ENCODE measurements at places on chromosomes 7 and 10.

DNA sequence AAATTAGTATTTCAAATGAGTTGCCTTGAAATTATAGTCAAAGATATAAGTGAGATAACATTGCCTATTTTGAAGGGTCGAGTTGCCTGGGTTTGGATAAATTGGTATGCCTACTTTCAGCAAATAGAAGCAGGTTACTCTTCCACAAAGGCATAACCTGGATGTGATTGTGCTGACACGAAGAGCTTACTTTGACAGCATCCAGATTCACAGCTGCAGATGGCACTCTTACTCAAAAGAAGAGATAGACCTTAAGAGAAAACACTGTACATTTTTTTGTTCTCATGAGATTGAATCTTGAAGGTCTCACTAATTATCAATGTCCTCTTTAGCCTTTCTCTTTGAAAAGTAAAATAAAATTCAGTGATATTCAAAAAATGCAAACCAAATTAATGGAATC lies 1338.7 kb downstream of the REEP3 start:
- no peak for DNase-seq

GRCh38 chr10:100803492-100803891 lies 58.1 kb downstream of the PAX2 start:
- no peak for DNase-seq

DNA sequence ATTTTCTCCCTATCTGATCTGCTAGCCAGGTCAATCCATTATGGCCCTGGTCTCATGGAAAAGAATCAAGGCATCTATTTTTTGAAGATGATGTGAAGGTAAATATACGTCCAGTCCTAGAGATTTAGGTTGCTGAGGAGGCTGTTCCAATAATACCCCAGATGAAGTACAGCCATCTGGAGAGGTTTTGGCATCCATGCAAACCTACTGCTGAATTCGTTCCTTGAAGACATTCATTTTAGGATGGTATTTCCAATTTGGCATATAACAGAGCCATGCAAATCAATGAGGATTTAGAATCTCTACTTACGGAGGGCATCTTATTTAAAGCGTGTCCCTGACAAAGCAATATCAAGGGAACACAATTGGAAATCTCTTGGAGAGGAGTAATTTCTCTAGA lies 465.5 kb downstream of the KCNMA1 start:
- no peak for DNase-seq

DNA sequence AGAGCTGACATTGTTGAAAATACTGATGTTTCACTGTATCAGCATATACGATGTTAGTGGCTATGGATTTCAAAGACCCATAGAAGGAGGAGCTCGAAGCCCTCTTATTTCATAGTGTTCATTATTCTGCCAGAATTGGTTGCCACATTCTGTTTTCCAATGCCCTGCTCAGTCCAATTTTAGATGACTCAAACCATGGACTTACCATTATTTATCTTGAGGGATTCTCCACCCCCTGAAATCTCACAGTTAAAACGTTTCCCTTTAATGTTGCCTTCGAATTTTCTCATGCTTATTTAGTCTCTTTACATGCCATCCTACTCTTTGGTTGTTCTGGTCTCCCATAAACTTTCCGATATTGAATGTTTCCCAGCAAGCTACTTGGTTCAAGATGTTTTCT lies 264.5 kb downstream of the HDAC9 start:
- no peak for DNase-seq

- DNase-seq = no peak
Measured at GRCh38 chr7:137546671-137547070, 203.1 kb upstream of the PTN start.

GRCh38 chr10:74824900-74825370 lies 1.5 kb upstream of the KAT6B start:
- no peak for DNase-seq

- no peak for DNase-seq
Measured at GRCh38 chr10:86666538-86666937, 1.8 kb upstream of the LDB3 start.

- no peak for DNase-seq
Measured at GRCh38 chr7:63030061-63030460, 968.6 kb upstream of the ZNF722 start.

DNA sequence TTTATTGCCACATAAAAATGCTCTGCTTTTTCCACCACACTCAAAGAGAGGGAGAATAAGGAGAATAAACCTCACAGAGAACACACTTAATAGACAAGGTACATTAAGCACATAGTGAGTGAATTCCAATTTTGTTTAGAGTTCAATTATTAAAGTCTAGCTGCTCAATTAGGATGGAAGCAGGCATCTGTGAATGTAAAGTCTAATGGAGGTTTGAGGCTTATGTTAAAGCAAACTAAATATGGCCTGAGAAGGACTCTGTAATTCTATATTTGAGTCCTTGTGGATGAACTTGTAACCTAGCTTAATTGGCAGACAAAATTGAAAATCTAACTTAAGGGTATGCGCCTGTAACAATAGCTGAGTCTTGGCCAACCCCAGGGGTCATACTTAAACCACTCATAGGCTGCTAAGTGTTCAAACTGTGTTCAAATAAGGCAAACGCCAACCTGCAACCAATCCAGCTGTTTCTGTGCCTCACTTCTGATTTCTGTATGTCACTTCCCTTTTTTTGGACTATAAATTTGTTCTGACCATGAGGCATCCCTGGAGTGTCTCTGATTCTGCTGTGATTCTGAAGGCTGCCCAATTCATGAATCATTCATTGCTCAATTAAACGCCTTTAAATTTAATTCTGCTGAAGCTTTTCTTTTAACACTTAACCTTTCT lies 31.3 kb upstream of the NME8 start:
- DNase-seq = no peak

- DNase-seq = no peak
Measured at GRCh38 chr10:17516376-17516775, 62.0 kb upstream of the ST8SIA6 start.

DNA sequence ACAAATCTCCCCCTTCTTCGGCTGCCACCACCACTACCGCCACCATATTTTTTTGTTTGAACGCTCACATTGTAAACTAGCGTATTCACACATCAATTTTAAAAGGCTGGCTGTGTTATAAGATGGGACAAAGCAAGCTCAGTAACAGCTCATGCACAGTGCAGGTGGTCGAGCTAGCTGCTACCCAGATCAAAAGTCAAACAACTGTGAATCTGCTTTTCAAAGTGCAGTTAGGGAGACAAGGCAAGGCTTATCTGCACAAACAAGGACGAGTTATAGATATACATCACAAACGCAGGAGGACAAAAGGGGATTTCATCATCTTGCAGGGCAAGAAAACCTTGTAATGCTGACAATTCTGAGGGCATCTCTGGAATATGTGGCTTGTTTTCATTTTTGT lies 231.6 kb downstream of the VTI1A start:
- DNase-seq = no peak

GRCh38 chr7:5507013-5507412 lies 83.4 kb upstream of the TNRC18 start:
- DNase-seq = no peak

- DNase-seq = no peak
Measured at GRCh38 chr7:71900556-71900955, 511.6 kb downstream of the CALN1 start.

- DNase-seq = no peak
Measured at GRCh38 chr7:75617634-75618234, 121.0 kb downstream of the HIP1 start.

- no peak for DNase-seq
Measured at GRCh38 chr10:103491729-103492364, 1.7 kb upstream of the NEURL1 start.

DNA sequence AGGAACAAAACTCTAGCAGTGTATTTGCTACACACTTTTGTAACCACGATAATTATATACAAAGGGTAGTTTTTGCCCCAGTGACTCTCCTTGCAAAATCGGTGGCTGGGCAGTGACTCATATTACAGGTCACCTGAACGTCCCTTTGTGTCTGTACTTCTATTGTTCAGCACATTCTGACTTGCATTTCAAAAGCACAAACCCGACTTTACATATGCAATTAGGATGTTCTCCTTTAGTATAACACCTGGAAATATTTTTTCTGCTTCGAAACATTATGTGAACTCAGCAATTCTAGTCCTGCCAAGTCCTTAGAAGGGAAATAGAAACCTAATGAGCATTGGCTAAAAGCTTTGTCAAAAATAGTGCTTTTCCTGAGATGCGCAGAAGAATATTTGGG lies 6.0 kb downstream of the PRR15 start:
- no peak for DNase-seq

DNA sequence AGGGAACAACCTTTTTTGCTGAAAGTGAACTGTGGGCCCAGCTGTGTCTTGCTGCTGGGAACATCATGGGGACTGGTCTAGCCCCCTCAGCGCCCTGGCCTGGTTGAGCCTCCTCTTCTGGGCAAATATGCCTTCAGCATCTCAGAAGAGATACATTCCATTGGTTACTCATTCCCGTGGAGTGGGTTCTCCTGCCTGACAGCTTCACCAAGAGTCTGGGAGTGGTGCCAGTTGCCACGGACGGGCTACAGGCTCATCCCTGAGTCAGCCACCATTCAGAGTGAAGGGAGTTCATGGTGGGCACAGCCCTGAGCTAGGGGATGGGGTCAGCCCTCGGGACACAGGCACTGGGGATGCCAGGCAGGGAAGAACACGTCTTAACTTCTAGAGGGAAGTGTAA lies 81.9 kb downstream of the RAMP3 start:
- no peak for DNase-seq

GRCh38 chr7:25600262-25600920 lies 372.1 kb upstream of the NPVF start:
- no peak for DNase-seq

DNA sequence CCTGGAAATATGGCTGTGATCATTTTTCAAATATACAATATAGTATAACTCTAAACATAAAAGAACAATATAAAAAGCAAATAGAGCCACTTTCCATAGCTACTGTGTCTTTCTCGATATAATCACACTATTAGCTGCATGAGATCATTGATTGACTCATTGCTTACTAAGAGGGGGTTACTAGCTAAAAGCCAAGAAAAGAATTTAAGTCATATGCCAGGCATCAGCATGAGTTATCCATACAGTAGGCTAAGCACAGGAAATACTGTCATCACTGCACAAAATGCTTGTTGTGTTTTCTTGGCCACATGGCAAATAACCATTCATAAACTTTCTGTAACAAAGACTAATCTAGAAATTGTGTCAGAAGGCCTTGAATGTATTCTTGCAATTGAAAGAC lies 18.8 kb upstream of the ABCB5 start:
- DNase-seq = no peak

GRCh38 chr7:72435366-72435765 lies 23.2 kb upstream of the CALN1 start:
- no peak for DNase-seq

- DNase-seq = no peak
Measured at GRCh38 chr7:40884241-40884640, 749.4 kb downstream of the SUGCT start.

- DNase-seq = no peak
Measured at GRCh38 chr7:132500727-132501440, 75.4 kb downstream of the PLXNA4 start.

DNA sequence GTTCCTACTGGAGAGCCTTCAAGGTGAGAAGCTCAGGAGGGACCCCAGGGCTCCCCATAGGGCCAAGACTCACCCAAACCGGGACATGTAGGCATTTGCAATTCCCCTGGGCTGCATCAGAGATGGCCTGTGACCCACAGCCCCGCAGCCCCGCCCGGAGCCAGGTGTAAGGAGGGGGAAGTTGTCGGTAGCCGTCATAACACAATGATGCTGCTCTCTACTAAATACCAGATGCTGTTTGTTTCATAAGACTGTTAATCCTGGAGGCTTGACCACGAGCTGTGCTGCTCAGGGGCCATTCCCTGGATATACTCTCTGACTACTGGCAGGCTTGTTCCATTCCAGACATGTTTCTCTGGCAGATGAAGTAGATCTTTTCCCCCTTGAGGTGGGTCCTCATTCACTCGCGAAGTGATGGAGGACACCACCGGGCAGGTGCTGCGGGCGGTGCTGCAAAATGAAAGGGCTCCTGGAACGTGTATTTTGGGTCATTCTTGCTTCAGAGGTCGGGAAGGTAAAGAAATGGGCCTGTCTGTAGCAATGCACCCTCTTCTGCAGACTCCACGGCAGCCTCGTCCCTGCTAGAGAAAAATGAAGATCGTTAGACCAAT lies 61.1 kb downstream of the MKI67 start:
- DNase-seq = no peak
